CD4-positive, alpha-beta T cell (primary cell): ENCODE measurements at places on chromosomes 4 and X. TPM values are rescaled to one million over a fixed set of nuclear protein-coding genes. Genes with fewer than 3 reads are reported as not detected.

DNA sequence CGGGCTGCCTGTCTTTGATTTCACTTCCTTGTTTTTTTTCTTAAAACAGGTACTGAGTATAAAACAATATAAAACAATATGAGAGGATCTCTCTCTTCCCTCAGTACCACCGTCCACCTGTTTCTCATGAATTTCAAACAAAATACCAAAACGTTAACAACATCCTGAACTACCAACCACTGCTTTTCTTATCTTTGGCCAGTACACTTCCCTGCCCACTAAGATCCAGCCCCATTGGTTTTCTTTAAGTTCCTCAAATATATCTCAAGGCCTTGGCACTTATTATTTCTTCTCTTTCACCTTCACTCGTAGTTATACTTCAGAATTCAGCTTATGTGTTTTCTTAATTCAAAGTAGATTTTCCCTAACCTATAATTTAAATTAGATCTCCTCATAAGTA, 370.2 kb upstream of the GRIA3 start:
- H3K36me3 ChIP-seq = no peaks in the 10 kb centered on the region
- H3K27ac ChIP-seq = no peak overlapping the region
- DNase-seq = no peak

DNA sequence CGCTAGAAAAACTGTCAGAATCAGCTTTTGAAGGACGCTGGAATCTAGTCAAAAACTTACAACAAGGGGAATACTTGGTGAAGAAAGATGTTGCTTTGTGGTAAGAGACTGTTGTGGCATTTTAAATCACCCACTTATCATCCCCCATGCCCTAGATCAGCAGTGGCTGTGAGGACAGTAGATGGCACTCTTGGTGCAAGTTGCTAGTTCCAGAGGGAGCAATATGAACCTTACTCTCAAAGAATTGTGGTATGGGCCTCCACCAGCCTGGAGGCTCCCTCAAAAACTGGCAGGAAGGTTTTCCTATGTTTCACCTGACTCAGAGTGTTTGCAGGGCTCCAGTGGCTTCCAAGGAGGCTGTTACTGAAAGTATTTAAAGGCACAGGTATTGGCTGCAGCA, 37.7 kb upstream of the SLC16A2 start:
- no peak overlapping the region for H3K4me3 ChIP-seq
- no peak overlapping the region for H3K27ac ChIP-seq
- no peaks in the 10 kb centered on the region for H3K36me3 ChIP-seq
- no peak for DNase-seq

Gene LRAT
- not detected for total RNA-seq

Gene FGFBP2
- total RNA-seq = 1.3 TPM

Gene CTAG1B
- not detected for total RNA-seq
